OCI-LY7 (cell line): ENCODE measurements at places on chromosomes 4 and X. TPM values are rescaled to one million over a fixed set of nuclear protein-coding genes. Genes with fewer than 3 reads are reported as not detected.
A peak's percentile ranks its signal among the peaks of the same experiment; 100 is the strongest.

GRCh38 chr4:123603165-123603564 is 206.6 kb downstream of the SPRY1 start:
- DNase-seq, result no peak

Gene APBB2
- 88.5 and 89.8 TPM in 2 replicates for total RNA-seq

Gene EMCN
- not detected in 2 replicates for total RNA-seq

- DNase-seq, result no peak
These were observed 262.9 kb upstream of the GATB start for GRCh38 chr4:152023674-152024073.

Gene CSTF2
- total RNA-seq, result 30.0 and 32.6 TPM in 2 replicates

DNA sequence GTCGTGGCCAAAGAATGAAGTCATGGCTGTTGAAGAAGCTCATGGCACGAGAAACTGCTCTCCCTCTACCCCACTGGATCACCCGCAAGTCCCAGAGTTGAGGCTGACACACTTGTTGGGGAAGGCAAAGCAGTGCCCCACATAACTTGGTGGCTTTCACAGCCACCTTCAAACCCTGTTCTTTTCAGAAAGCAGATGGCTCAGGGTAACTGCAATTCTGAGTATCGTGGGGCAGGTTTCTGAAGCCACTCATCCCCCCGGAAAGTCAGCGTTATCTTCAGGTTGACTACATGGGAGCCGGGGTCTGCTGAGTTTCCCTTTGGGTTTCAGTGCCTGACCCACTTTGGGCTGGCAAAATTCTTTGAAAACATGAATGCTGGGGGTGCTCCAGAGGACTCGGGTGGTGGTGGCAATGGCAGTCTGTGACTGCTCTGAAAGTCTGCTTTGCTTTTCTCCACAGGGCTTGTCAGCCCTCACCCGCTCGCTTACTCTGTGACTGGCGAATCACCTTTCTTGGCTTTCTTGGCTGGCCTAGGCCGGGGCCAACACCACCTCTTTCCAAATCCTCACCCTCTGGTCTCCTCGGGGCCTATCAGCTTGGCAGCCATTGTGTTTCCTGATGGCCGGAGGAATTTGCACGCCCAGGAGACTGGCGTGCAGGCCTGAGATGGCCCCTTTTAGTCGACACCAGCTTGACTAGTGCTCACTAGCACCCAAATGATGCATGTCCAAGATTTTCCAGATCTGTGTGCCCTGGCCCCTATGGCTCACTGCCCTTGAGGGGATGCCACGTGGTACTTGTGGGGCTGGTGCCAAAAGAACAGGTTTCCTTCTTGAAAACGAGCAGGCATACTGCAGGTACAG is 7.3 kb downstream of the PPP1R3F start:
- DNase-seq, result no peak

DNA sequence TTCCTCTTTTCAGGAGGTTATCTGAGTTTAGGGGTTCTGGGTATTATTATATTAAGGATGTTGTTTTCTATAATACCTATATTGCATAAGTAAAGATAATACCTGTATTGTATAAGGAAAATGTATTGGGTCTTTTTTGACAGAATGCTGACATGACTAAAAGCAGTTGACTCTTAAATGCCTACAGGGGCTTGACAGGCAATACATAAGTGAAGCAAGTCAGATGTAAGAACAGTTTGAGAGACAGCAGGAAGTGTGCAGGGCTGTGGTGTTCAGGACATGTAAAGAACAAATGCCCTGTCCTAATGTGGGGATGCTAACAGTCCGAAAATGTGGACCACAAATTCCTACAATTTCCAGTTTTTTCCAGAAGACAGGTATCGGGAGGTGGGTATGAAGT is 30.2 kb upstream of the NDST3 start:
- no peak for DNase-seq

DNA sequence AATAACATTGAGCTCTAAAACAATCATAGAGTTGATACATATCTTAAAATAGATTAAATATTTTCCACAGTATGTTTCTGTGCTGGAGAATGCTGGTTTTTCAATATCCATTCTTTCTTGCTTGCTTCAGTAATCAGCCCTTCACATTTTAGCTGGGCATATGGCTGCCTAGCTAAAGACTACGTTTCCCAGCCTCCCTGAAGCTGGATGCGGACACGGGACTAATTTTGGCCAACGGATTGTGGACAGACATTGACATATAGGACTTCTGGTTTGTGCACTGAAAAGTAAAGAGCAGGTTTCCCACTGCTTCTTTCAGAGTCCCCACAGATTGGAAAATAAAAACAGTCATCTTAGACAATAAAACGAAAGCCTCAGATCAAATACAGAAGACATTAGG is 97.3 kb downstream of the COL25A1 start:
- DNase-seq, result no peak

- peak; percentile 94 for DNase-seq
These were observed 36.0 kb downstream of the P2RY8 start for GRCh38 chrX:1500701-1501624.

Gene AVPR2
- total RNA-seq, result 0.46 TPM in 1 of 2 replicates, not detected in the other

Gene AR
- not detected in 2 replicates for total RNA-seq

Gene RAB39B
- total RNA-seq, result 13.4 and 14.3 TPM in 2 replicates

Gene KLB
- total RNA-seq, result not detected in 2 replicates

DNA sequence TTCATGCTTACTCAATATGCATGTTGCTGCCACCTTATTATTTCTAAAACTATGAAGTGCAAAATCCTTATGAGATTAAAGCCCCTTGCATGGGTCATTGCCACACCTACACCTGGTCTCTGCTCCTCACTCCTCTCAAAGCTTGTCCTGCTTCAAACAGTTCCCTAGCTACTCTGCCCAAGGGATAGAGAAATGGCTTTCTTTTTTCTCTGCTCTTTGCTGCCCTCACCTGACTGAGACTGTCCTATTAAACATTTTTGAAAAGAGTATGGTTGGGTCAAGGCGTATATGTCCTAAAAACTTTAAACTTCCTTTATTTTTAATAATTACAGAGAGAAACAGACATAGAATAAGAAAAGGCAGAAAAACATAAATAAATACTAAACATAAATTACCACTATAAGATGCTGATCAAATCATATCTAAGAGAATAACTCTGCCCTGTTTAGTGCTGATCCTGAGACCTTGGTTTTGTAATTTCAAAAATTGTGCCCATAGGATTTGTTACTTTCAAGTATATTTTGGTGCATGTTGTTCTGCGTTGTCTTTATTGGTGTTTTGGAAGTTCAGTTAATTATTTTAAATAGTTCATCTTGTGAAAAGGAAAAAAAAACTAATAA is 704.9 kb upstream of the PABPC4L start:
- DNase-seq, result no peak

GRCh38 chr4:151674804-151675391 is 85.9 kb downstream of the GATB start:
- DNase-seq, result no peak

DNA sequence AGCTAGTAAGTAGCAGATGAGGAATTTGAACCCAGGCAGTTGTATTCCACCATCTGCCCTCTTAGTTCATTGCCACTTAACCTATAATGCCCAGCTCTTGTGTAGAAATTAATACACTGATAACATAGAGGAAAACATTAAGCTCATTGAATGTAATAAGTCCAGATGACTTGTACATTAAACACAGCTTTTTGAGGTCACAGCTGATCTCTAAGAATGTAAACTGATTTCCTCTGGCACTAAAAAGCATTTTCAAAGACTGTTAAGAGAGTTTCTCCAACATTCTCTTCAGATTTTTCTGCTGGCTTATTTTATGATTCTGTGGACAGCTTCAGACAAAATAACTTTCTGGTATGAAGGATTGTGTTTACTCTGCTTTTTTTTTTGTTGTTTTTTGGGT is 42.7 kb downstream of the HPRT1 start:
- no peak for DNase-seq

DNA sequence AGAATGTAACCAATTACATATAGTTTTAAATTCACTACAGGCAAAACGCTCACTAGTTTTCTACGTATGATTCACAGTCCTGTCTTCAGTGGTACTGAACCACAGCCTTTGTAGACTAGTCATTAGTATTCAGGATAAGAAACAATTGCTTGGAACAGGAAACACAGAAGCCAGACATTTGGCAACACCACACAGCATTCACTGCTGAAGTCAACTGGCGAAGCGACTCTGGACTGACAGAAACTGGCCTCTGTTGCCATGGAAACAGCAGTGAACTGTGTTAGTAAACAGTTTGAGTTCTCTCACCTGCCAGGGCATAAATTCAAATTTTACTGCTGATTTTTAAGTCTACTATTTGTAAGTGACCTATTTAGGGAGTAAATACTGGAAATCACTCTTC is 57.6 kb downstream of the MAPK10 start:
- no peak for DNase-seq

Gene CORIN
- 0.40 TPM in 1 of 2 replicates, not detected in the other for total RNA-seq

GRCh38 chr4:33882246-33882990 is 2361.9 kb downstream of the ARAP2 start:
- DNase-seq, result no peak

Gene ZMAT1
- not detected in 2 replicates for total RNA-seq

Gene GRID2
- total RNA-seq, result not detected in 2 replicates

- peak; percentile 44 for DNase-seq
These were observed 40.0 kb upstream of the SMARCA5 start for GRCh38 chr4:143473334-143474126.

Gene SSX3
- not detected in 2 replicates for total RNA-seq

Gene PHKA1
- total RNA-seq, result not detected in 2 replicates

Gene DCAF4L1
- total RNA-seq, result 0.07 and 0.30 TPM in 2 replicates

Gene TACC3
- total RNA-seq, result 257 and 272 TPM in 2 replicates

Gene PTCHD1
- total RNA-seq, result not detected in 2 replicates

Gene ODAM
- not detected in 2 replicates for total RNA-seq

- DNase-seq, result no peak
These were observed 61.5 kb upstream of the UCP1 start for GRCh38 chr4:140630246-140630645.

Gene DUSP21
- total RNA-seq, result not detected in 2 replicates

DNA sequence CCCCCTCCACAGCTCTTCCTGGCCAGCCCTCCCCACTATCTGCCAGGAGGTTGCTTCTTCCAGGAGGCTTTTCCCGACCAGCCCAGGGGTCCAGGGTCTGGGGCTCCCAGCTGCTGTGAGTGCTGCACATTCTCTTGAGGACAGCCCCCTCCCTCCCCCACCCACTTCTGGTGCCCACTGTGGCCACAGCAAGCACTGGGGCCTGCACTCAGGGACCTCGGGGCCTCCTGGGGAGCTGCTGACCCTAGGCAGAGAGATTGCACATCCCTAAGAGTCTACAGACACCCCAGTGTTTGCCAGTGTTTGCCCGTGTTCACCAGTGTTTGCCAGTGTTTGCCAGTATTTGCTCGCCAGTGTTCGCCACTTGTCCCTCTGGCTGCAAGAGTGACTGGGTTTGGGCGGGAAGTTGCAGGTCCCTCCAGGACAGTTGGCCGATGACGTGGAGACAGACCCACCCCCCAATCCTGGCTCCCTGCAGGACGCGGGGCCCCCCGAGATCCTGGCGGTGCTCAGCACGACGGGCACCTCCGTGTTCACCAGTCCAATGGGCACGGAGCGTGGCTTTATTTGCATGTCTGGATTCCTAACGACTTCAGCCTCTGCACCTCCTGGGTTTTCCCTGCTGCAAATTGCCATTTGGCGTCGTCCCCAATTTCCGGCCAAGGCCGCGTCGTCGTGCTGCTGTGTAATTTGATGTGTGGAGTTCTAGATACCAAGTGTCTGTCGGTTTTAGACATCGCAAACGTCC is 87.5 kb upstream of the NKX1-1 start:
- DNase-seq, result no peak

DNA sequence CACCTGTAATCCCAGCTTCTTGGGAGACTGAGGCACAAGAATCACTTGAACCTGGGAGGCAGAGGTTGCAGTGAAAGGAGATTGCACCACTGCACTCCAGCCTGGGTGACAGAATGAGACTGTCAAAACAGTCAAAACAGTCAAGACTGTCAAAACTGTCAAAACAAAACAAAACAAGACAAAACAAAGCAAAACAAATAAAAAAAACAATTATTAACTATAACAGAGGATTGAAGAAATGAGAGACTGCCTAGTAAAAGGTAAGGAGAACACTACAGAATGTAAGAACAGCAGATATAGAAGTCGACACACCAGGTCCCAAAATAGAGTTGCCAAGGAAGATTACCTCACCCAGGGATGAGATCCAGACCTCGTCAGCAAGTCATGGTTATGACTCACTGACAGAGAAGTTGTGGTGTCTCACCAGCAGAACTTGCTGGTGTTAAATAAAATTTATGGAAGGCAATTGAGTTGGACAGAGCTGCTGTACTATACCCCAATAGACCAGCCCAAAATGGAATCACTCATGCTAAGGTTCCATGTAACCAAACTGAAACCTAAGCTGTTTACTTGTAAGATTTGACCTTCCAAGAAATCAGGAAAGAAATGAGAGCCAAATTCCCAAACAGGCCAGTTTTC is 32.1 kb upstream of the GK start:
- no peak for DNase-seq

- no peak for DNase-seq
These were observed 10.0 kb upstream of the ADD1 start for GRCh38 chr4:2833671-2834000.

Gene RXFP1
- total RNA-seq, result not detected in 2 replicates

Gene RASGEF1B
- 5.7 and 9.8 TPM in 2 replicates for total RNA-seq

DNA sequence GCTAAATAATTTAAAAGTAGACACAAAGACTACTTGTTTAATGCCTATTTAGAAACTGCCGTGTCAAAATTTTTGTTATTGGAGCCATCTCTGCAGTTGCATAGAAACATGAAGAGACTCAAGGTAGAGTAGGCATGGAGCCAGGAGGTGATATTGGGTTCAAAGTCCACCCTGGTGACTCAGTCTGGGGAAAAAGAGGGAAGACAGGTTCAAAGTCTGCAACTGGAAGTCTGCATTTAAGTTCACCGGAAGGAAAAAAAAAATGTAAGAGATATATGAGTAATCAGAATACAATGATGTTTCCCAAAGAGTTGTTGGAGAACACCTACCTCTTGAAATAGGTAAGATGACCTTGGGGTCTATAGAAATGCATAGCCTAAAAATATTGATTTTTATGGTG is 67.4 kb upstream of the QRFPR start:
- no peak for DNase-seq

DNA sequence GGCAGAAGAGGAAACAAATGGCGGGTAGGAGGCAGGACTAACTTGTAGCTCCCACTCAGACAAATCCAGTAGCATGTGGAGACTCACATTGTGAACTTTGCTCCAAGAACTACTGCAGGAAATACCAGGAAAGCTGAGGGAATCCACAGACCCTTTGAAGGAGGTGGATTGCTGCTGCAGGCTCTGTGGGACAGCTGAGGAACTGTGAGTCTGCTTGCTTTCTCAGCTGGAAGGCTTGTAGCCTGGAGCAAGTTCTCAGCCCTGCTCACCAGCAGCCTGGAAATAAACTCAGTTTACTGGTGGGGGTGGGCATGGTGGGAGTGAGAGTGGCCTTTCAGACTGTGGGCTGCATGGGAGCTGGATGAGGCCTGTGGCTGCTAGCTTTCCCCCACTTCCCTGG is 16.0 kb downstream of the RTL3 start:
- DNase-seq, result no peak

DNA sequence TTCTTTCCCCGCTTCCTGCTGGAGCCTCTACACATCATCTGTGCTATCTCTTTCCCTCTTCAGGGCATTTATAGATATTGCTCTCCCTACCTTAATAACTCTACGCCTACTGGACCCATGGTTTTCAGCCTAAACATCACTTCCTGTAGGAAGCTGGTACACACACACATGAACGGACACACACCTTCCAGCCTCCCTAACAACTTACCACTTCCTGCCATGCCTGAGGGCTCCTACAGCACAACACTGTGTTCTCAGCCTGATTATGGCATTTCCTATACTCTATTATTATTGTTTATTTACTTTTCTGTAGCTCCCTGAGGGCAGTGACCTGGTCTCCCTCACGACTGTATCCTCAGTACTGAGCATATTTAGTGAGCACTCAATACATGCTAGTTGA is 163.6 kb upstream of the MAP3K15 start:
- DNase-seq, result peak; percentile 56
